Sigmoid colon (tissue), 7 donors: ENCODE measurements at places on chromosomes 13 and 19. TPM values are rescaled to one million over a fixed set of nuclear protein-coding genes. Genes with fewer than 3 reads are reported as not detected.
A peak's percentile ranks its signal among the peaks of the same experiment; 100 is the strongest.

DNA sequence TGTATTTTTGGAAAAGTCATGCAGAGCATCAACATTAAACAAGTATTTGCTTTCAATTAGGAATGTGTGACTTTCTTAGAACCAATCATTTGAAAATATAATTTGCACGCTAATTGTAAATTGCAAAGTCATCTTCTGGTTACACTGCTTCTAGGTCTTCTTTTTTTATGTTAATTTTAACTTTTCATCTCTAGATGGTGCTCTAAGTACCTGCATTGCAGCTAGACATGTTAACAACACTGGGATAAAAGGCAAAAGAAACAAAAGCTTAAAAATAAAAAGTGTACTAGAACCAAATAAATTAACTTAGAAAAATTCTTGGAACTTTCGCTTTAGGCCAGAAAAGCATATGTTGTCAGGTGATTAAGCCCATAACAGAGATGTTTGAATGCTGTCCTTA lies 2758.2 kb downstream of the PCDH9 start:
- H3K36me3 ChIP-seq: no peaks in the 10 kb centered on the region
- no peak overlapping the region for H3K4me3 ChIP-seq
- no peaks in the 10 kb centered on the region for H3K4me1 ChIP-seq

- DNase-seq: no peak
- H3K27me3 ChIP-seq: no peaks in the 10 kb centered on the region
- H3K4me3 ChIP-seq: no peak overlapping the region
- H3K36me3 ChIP-seq: peaks cover 33% of the 10 kb centered on the region
- H3K27ac ChIP-seq: no peak overlapping the region
Measured at GRCh38 chr19:43752287-43752875, 2.4 kb downstream of the SMG9 start.

- H3K4me3 ChIP-seq: peak overlapping the region; percentile 57
- H3K27me3 ChIP-seq: no peaks in the 10 kb centered on the region
- H3K36me3 ChIP-seq: no peaks in the 10 kb centered on the region
- no peaks in the 10 kb centered on the region for H3K4me1 ChIP-seq
- no peak overlapping the region for H3K27ac ChIP-seq
Measured at GRCh38 chr19:42422092-42422900, 4.9 kb downstream of the LIPE start.

- H3K27me3 ChIP-seq: no peaks in the 10 kb centered on the region
- H3K4me3 ChIP-seq: no peak overlapping the region
- peak overlapping the region; percentile 67 for H3K27ac ChIP-seq
Measured at GRCh38 chr13:39565036-39565949, 37.7 kb downstream of the LHFPL6 start.

The TMC4 gene
- 1.4 TPM for total RNA-seq

DNA sequence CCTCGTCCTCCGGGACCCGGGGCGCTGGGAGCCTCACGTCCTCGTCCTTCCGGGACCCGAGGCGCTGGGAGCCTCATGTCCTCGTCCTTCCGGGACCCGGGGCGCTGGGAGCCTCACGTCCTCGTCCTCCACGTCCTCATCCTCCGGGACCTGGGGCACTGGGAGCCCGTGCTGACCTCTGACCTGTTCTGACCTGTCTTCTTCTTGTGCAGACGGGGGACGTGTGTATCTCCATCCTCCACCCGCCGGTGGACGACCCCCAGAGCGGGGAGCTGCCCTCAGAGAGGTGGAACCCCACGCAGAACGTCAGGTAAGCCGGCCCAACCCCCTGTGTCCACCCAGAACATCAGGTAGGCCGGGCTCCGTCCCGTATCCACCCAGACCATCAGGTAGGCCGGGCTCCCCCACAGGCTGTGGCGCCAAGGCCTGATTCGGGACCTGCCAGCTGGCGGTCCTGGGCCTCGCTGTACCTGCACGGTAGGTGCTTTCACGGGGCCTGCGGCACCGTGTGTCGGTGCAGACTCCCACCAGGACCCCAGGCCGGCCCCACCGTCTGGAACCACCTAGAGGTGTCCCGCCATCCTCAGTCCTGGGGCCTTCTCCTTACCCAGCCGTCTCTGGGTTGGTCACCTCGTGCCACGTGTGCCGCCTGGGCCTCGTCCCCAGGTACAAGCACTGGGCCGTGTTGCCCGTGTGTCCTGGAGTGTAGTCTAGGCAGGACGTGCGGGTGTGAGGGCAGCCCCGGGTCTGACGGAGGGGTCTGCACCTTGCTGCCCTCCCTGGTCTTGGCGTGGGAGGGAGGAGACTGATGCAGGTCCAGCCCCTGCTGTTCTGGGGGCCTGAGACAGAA lies 4.7 kb downstream of the CDC34 start:
- no peaks in the 10 kb centered on the region for H3K27me3 ChIP-seq
- peaks cover 49% of the 10 kb centered on the region for H3K36me3 ChIP-seq
- H3K27ac ChIP-seq: no peak overlapping the region

The U2AF2 gene
- 52.1 TPM for total RNA-seq

- no peaks in the 10 kb centered on the region for H3K27me3 ChIP-seq
- DNase-seq: no peak
- H3K4me3 ChIP-seq: no peak overlapping the region
- peaks cover 44% of the 10 kb centered on the region for H3K4me1 ChIP-seq
Measured at GRCh38 chr13:79401259-79402070, 4.6 kb downstream of the RBM26 start.

The ZNF829 gene
- 5.6 TPM for total RNA-seq

DNA sequence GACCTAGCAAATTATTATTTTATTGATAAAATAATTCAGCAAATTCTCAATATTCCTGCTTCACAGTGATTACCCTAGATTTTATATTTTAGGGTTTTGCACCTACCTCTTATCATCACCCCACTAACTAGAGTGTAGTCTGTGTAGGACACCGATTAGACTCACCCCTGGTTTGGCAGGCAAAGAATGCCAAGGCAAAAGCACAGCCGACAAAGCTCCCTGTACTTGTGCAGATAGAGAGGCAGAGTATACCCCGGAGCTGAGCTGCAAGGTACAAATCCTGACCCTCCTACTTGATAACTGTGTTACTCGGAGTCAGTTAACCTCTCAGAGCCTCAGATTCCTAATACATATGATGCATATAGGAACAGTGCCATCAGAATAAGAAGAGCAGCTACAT lies 225.7 kb downstream of the ENOX1 start:
- no peak for DNase-seq
- no peak overlapping the region for H3K27ac ChIP-seq
- no peak overlapping the region for H3K4me3 ChIP-seq
- no peaks in the 10 kb centered on the region for H3K36me3 ChIP-seq

The ZNF813 gene
- total RNA-seq: 2.9 TPM

DNA sequence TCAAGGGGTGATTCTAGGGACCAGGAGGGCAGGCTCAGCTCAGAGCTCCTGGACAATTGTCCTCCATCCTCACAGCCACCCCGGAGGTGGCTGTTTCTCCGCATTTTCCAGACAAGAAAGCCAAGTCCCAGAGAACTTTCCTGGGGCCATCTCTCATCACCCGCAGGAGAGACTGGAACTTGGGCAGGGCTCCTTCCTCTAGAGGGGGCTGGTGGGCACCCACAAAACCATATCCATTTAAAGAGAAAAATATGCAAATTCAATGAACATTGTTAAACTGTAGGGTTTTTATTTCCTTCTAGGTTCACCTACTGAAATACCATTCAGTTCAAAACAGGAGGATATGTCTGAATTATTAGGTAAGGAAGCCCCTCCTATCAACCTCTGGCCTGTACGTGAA lies 16.6 kb downstream of the SPACA7 start:
- no peaks in the 10 kb centered on the region for H3K36me3 ChIP-seq
- no peak overlapping the region for H3K4me3 ChIP-seq
- DNase-seq: no peak
- H3K27me3 ChIP-seq: no peaks in the 10 kb centered on the region
- no peak overlapping the region for H3K27ac ChIP-seq

- H3K27ac ChIP-seq: no peak within 1 kb of the TSS
- H3K27me3 ChIP-seq: peaks cover 49% of the 10 kb centered on the region
- H3K36me3 ChIP-seq: no peaks in the 10 kb centered on the region
- DNase-seq: no peak
Measured at GRCh38 chr19:3785938-3786824, at the start of gene MATK. MATK (minus strand) TSS chr19:3786381; CDS start chr19:3785135, 1,246 bp downstream.

- no peak for DNase-seq
- no peaks in the 10 kb centered on the region for H3K27me3 ChIP-seq
- no peaks in the 10 kb centered on the region for H3K4me1 ChIP-seq
- no peak overlapping the region for H3K27ac ChIP-seq
- H3K4me3 ChIP-seq: no peak overlapping the region
Measured at GRCh38 chr19:39864118-39864517, 17.9 kb upstream of the FBL start.

GRCh38 chr13:84569366-84569765 lies 687.1 kb upstream of the SLITRK1 start:
- no peaks in the 10 kb centered on the region for H3K36me3 ChIP-seq
- H3K27ac ChIP-seq: no peak overlapping the region
- no peak overlapping the region for H3K4me3 ChIP-seq
- no peaks in the 10 kb centered on the region for H3K27me3 ChIP-seq
- DNase-seq: no peak
- no peaks in the 10 kb centered on the region for H3K4me1 ChIP-seq

DNA sequence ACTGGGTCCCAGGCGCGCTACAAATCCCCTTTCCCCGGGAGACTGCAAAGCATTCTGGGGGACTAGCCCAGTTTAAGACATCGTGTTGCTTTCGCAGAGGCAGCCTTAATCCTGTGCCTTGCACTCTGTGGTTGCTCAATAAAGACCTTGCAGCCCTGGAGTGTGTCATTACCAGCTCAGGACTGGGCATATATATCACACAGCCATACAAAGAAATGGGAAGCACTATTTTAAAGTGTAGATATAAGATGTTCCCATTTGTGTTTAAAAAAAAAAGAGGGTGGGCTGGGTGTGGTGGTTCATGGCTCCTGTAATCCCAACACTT lies 11.1 kb downstream of the NAPA start:
- H3K4me1 ChIP-seq: peaks cover 26% of the 10 kb centered on the region
- H3K27ac ChIP-seq: no peak overlapping the region
- H3K36me3 ChIP-seq: peaks cover 18% of the 10 kb centered on the region
- no peak overlapping the region for H3K4me3 ChIP-seq
- DNase-seq: no peak

DNA sequence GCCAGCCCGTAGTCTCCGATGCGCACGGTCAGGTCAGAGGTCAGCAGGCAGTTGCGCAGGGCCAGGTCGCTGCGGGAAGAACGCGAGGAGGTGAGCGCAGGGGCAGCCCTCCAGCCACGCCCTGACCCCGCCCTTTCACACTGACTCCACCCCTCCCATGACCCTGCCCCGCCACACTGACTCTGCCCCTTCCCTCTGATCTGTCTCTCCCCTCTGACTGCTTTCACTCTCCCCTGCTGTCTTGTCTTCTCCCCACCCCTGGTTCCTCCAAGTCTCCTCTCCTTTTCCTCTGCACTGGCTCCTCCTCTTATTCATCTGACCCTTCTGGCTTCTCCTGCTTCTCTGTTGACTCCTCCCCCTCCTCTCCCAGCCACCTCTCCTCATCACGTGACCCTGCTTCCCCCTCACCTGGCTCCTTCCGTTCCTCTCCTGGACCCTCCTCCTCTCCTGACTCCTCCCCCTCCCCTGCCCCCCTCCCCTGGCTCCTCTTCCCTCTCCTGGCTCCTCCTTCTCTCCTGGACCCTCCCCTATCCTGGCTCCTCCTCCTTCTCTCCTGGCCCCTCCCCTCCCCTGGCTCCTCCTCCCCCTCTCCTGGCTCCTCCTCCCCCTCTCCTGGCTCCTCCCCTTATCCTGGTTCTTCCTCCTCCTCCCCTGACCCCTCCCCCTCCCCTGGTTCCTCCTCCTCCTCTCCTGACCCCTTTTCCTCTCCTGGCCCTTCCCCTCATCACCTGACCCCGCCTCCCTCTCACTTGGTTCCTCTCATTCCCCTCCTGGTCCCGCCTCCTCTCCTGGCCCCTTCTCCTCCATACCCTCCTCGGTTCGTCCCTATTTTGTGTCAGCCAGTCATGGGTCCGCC lies 9.9 kb downstream of the LMTK3 start:
- H3K36me3 ChIP-seq: no peaks in the 10 kb centered on the region
- H3K4me3 ChIP-seq: no peak overlapping the region
- no peak for DNase-seq
- H3K27me3 ChIP-seq: peaks cover 59% of the 10 kb centered on the region

GRCh38 chr19:18307271-18307681 lies 15.6 kb downstream of the LSM4 start:
- H3K4me1 ChIP-seq: peaks cover 55% of the 10 kb centered on the region
- peak overlapping the region; percentile 7 for H3K4me3 ChIP-seq
- H3K27me3 ChIP-seq: no peaks in the 10 kb centered on the region
- H3K36me3 ChIP-seq: peaks cover 11% of the 10 kb centered on the region
- DNase-seq: no peak

The CERS4 gene
- total RNA-seq: 30.4 TPM
